Stomach (tissue), 19 donors: ENCODE measurements at places on chromosomes 5 and 9. TPM values are rescaled to one million over a fixed set of nuclear protein-coding genes. Genes with fewer than 3 reads are reported as not detected.

SLC6A7 gene
- polyA plus RNA-seq = not detected

FST gene
- 7.0 TPM for polyA plus RNA-seq

DMRT3 gene
- polyA plus RNA-seq = 0.35 TPM

ZFP2 gene
- 1.00 TPM for polyA plus RNA-seq

GABRG2 gene
- 0.06 TPM for polyA plus RNA-seq

SNCAIP gene
- 0.83 TPM for polyA plus RNA-seq

LHX6 gene
- 1.3 TPM for polyA plus RNA-seq

WWC1 gene
- polyA plus RNA-seq = 16.6 TPM

ADAMTS6 gene
- polyA plus RNA-seq = 0.25 TPM

MARCOL gene
- not detected for polyA plus RNA-seq

IL7R gene
- 2.2 TPM for polyA plus RNA-seq
